Esophagus muscularis mucosa (tissue), 4 donors: ENCODE measurements at places on chromosomes 7 and 10. TPM values are rescaled to one million over a fixed set of nuclear protein-coding genes. Genes with fewer than 3 reads are reported as not detected.

- DNase-seq, result no peak
These were observed 282.7 kb upstream of the ZNF32 start for GRCh38 chr10:43931308-43931930.

The ZNF804B gene
- not detected for total RNA-seq

The WNT2 gene
- 2.8 TPM for total RNA-seq

The WNT8B gene
- total RNA-seq, result not detected

The ODAD2 gene
- 0.75 TPM for total RNA-seq

GRCh38 chr10:126169899-126170298 lies 218.4 kb downstream of the ADAM12 start:
- no peak for DNase-seq

The FRG2B gene
- not detected for total RNA-seq

DNA sequence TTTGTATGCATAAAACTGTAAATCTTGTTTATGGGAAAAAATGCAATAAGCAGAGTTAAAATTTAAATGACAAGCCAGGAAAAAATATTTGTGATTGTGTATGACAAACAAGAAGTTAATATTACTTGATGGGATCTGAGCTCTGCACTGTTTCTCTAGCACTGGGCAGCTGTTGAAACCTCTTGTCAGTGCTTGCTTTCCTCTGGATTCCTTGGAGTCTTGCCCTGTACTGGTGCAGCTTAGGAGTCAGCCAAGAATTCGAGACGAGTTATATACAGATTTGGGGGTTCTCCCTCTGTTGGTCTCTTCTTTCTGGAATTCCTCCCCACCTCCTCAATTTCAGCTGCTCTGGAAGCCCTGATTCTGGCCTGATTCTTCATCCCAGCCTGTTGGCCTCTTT lies 24.3 kb upstream of the OPN4 start:
- DNase-seq, result no peak

The CNPY1 gene
- not detected for total RNA-seq

The SFTPD gene
- 3.0 TPM for total RNA-seq

The PDE1C gene
- 25.5 TPM for total RNA-seq

The SLC26A3 gene
- 13.1 TPM for total RNA-seq

- no peak for DNase-seq
These were observed 64.3 kb downstream of the HOXA1 start for GRCh38 chr7:27031289-27032172.

GRCh38 chr7:135206941-135207391 lies 4.4 kb downstream of the WDR91 start:
- no peak for DNase-seq

GRCh38 chr10:118818621-118819221 lies 64.0 kb upstream of the CACUL1 start:
- DNase-seq, result no peak

The TAF5 gene
- 2.3 TPM for total RNA-seq

The SUN3 gene
- not detected for total RNA-seq

- no peak for DNase-seq
These were observed 139.9 kb upstream of the ZNF438 start for GRCh38 chr10:31171402-31172083.

DNA sequence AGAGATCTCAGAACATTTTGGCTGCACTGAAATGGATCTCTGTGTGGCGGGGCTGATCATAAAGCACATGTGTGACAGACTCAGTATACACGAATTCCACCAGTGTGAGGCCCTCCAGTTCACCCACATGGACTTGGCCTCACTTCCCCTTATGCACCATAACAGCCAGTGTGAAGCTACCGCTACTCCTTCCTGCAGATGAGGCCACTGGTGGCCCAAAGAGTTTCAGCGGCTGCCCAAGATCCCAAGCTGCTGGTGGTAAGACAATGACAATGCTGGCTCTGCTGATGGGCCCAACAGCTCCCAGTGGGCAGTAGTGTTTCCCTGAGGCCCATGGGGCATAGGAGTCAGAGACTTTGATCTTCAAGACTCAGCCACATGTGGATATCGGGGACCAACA lies 21.0 kb upstream of the C10orf71 start:
- DNase-seq, result no peak
